ENCODE measurements at places on chromosomes 4 and X. TPM values are rescaled to one million over a fixed set of nuclear protein-coding genes. Genes with fewer than 3 reads are reported as not detected.

PCDH19 gene
- under 0.01 TPM for total RNA-seq

DNA sequence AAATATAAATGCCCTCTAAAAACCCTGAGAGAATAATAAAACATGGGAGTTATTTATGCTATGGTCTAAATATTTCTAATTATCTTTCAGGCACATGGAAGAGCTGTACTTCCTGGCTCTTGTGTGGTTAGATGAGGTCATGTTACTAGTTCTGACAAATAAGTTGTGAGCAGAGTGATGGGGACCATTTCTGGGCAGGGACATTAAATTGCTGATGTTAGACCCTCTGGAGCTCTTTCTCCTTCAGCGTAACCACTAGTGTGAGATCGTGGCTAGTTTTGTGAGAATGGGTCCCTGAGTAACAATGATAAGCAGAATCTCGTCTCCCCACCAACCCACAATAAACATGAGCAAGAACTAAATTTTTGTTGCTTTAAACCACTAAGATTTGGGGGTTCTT is 108.0 kb downstream of the MAML3 start:
- DNase-seq: no peak

- peak; percentile 9 for DNase-seq
These were observed at the start of gene GPC3 for GRCh38 chrX:133985164-133985966. Gene GPC3, minus strand, starts transcription at chrX:133985594.

GRCh38 chr4:69051576-69051943 is 44.7 kb upstream of the UGT2B7 start:
- no peak for DNase-seq

DNA sequence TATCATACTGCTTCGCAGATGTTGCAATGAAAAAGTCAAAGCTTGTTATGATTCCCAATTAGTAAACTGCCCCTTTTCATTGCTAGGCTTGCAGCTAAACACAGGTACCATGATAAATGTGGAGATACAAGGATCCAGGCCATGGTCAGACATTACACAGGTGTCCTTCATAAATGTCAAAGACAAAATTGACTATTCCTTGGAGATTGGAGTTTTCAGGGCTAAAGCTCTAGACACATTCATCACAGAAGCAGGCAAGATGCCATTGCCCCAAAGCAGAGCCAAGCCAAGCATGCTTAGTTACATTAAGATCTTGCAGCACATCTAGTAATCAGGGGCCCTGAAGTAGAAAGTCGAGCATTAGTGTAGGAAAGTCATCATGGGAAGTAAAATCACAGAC is 111.3 kb upstream of the INTU start:
- DNase-seq: no peak

DNA sequence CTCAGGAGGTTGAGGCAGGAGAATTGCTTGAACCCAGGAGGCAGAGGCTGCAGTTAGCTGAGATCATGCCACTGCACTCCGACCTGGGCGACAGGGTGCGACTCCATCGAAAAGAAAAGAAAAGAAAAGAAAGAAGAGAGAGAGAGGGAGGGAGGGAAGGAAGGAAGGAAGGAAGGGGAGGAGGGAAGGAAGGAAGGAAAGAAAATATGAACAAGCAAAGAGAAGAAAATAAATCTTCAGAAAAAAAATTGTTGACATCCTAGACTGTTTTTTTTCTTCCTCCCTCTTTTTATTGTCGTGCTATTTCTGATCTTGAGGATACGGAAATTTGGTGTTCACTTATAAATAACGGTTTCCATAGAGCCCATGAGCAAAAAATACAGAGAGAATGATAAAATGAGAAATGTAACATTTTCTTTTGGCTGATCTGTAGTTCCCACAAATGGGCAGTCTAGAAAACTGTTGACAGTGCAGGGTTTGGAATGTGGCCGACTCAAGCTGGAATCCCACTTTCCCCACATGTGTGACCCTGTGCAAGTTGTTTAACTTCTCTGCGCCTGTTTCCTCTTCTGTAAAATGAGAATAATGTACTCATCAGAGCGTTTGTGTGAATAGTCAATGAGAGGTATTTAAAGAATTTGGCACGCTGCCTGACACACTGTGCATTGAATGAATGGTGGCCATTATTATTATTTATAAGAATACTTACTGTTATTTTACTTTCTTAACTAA is 19.4 kb downstream of the SORBS2 start:
- peak; percentile 87 for DNase-seq

DNA sequence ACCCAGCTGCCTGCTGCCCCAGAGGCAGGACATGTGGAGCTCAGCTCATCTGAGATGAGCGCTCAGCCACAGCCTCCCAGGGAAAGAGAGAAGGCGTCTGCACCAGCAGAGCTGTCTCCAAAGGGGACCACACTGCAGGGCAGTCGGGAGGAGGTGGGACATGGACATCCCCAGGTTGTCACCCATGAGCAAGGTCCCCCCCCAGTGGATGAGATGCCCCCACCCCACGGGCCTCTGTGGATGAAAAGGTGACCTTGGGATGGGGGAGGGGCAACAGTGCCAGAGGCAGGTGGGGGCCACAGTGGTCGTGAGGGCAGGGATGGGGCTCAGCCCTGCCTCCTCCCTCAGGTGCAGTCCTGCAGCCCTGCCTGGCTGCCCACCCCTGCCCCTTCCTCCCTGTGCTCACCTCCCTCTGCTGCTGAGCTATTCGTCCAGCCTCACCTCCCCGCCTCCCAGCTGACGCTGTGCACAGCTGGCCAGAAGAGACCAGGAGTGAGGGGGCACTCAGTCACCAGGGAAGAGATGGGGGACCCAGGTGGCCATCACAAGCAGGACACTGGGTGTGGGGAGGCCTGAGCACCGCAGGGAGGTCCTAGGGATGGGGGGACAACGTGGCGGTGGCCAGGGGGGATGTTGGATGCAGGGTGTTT is 9.3 kb downstream of the NKX1-1 start:
- DNase-seq: no peak

GRCh38 chrX:42456176-42456700 is 321.7 kb downstream of the PPP1R2C start:
- DNase-seq: no peak

DNA sequence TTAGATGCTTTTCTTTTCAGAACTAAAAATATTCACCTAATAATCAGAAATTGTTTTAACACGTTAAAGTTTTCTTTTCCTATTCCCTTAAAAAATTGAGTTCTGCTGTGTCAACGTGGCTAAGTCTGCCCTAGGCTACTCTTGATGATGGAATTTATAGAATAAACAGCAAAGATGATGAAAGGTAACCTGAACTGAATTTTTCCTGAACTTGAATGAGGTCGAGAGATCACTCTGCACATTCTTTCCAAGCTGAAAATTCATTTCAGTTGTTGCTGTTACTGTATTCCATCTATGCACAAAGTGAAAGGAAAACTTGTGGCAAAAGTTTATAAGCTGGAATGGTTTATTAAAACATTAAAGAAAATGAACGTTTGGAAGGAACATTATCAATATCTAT is 245.9 kb upstream of the GIMD1 start:
- no peak for DNase-seq

DNA sequence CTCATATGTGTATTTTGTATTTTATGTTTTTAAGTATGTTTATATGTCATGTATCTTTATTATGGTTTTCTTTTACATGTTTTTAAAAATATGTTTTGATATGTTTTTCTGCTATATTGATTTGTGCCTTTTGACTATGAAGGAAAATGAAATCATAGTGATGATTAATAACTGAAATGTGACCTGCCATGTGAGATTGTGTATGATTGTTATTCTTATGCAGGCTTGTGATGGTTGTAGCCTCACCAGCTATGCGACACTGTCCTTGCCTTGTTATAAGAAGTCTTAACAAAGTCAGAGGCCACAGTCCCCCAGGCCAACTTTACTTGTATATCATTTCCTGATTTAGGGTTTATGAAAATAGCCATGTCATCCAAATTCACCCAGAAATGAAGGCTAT is 83.2 kb downstream of the TMEM131L start:
- DNase-seq: no peak

CXCL1 gene
- total RNA-seq: 27.5 TPM

MAGEA9B gene
- total RNA-seq: not detected

DNA sequence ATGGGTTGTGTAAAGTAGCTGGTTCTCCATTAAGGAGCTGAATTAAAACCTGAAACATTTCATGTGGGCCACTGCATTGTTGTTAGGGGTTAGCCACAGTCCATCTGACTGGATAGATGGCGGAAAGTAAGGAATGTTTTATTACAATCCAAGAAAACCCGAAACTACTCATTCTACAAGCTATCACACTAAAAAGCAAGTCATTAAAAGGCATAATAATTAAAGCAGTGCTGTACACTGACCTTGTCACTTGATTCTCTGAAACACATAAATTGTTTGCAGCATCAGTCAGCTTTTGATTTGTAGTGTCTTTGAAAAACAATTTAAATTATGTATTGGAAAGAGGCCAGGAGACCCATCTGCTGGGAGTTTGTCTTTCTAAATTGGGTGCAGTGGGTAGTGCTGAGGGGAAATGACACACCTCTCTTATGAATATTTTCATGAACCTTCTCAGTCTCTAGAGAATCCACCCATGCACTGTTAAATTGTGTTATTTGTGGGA is 75.7 kb upstream of the ANK2 start:
- no peak for DNase-seq

NRK gene
- 5.9 TPM for total RNA-seq

- no peak for DNase-seq
These were observed 62.5 kb upstream of the IRF2 start for GRCh38 chr4:184536881-184537248.

GRCh38 chr4:96713271-96713850 is 873.5 kb downstream of the PDHA2 start:
- DNase-seq: no peak

GJB1 gene
- total RNA-seq: not detected

DNA sequence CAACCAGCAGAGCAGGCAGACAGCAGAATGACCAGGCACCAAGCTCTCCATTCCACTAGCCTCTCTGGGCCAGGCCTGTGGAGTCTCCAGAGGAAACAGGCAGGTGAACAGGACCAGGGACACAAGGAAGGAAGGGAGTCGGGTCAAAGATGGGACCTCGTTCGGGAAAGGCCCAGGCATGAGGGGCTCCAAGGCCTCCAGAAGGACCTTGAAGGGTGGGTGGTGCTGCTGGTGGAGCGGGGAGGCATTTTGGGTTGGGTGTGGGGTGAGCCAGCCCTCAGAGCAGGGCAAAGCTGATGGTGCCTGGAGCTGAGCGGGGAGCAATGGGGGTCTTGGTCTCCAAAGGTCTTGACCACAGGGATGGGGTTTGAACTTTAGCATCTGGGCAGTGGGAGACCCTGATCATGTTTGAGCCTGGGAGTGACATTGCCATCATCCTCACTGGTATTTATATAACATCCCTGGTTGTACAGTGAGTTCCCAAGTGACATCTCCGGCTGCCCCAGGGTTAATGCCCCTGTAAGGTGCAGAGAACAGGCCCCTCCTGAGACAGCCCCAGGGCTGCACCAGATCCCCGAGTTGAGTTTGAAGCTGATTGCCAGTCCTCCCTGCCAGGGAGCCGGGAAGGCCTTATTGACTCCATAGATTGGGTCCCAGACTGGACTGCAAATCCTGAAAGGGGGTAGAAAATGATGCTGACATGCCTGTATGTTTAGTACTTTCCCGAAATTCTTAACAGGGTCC is 52.7 kb downstream of the PSAPL1 start:
- DNase-seq: no peak

DNA sequence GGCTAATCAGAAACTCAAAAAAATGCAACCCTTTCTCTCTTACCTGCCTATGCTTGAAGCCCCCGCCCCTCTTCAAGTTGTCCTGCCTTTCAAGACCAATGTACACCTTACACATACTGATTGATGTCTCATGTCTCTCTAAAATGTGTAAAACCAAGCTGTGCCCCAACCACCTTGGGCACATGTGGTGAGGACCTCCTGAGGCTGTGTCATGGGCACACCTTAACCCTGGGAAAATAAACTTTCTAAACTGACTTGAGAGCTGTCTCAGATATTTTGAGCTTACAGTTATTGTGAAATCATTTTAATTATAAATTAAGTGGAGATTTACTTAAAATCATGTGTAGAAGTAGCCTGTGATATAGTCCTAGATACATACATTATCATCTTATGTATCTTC is 22.2 kb downstream of the GUF1 start:
- no peak for DNase-seq

- DNase-seq: no peak
These were observed 7.4 kb downstream of the MSL3 start for GRCh38 chrX:11765449-11765848.

CRMP1 gene
- not detected for total RNA-seq

GRCh38 chr4:84856468-84857049 is 109.9 kb downstream of the WDFY3 start:
- no peak for DNase-seq

- no peak for DNase-seq
These were observed 39.2 kb upstream of the HMX1 start for GRCh38 chr4:8910822-8911315.

TMEM154 gene
- 118 TPM for total RNA-seq

- peak; percentile 39 for DNase-seq
These were observed 48.2 kb upstream of the CDKN2AIP start for GRCh38 chr4:183396227-183396637.

DNA sequence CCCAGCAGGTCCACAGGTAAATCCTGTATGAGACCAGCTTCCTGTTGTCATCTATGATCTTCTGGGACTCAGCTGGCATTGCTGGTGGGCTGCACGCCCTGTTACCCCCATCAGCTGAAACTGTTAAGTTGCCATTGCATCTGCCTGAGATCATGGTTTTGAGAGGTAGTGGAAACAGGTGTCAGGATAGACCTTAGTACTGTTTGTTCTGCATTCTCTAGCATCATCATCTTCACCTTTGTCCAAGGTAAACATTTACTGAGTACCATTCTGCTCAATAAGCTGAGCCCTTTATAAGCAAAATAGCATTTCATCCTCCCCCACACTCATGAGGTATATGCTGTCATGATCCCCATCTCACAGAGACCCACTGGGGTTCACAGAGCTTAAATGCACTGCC is 42.9 kb upstream of the PROM1 start:
- DNase-seq: no peak

GRCh38 chr4:125520258-125520990 is 205.7 kb downstream of the FAT4 start:
- no peak for DNase-seq

DNA sequence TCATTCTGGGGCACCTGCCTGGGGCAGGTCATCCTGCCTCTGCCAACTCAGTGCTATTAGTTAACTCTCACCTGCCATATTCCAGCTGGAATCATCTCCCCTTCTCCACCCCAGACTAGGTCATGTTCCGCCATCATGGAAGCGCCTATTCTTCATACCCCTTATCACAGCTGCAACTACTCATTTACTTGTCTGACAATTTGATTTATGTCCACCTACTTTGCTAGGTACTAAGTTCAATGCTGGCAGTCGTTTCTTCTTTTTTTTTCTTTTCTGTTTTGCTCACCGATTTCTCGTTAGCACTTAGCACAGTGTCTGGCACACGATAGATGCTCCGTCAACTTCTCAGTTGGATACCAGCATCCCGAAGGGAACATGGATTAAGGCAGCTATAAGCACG is 1.1 kb upstream of the FMR1 start:
- no peak for DNase-seq

DNA sequence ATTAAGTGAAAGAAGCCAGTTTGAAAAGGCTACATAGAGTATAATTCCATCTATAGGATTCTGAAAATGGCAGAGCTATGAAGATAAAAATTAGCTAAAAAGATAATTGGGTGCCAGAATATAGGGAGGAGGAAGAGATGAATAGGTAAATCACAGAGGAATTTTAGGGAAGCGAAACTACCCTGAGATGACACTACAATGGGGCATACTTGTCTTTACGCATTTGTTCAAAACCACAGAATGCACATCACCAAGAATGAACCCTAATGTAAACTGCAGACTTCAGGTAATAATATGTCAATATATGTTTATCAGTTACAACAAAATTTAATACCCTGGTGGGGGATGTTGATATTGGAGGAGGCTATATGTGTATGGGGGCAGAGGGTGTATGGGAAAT is 1342.9 kb downstream of the ADGRL3 start:
- DNase-seq: no peak

GRCh38 chr4:98919996-98920395 is 8.9 kb downstream of the EIF4E start:
- peak; percentile 47 for DNase-seq

All from foreskin keratinocyte (primary cell).